ENCODE measurements at places on chromosomes 1 and 21. TPM values are rescaled to one million over a fixed set of nuclear protein-coding genes. Genes with fewer than 3 reads are reported as not detected.

DNA sequence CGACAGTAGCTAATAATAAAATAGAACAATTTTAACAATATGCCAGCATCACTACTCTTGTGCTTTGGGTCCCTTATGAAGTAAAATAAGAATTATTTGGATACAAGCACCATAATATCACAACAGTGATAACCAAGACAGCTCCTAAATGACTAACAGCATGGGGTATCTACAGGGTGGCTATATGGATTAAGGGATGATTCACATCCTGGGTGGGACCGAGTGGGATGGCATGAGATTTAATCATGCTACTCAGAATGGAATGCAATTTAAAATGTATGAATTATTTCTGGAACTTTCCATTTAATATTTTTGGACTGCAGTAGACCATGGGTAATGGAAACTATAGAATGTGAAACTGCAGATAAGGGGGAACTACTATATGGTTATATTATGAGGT is 28.1 kb upstream of the B3GALNT2 start:
- H3K27me3 ChIP-seq, result no peaks in the 10 kb centered on the region
- no peak overlapping the region for H3K27ac ChIP-seq
- no peak overlapping the region for H3K4me3 ChIP-seq
- peak; percentile 60 for DNase-seq
- H3K36me3 ChIP-seq, result no peaks in the 10 kb centered on the region

GRCh38 chr1:65310078-65310587 is 790 bp downstream of the DNAJC6 start:
- H3K27me3 ChIP-seq, result peaks cover 10% of the 10 kb centered on the region
- H3K4me3 ChIP-seq, result peak overlapping the region; percentile 46
- H3K4me1 ChIP-seq, result no peaks in the 10 kb centered on the region
- H3K36me3 ChIP-seq, result no peaks in the 10 kb centered on the region
- DNase-seq, result no peak

- H3K27ac ChIP-seq, result peak overlapping the region; percentile 100
- DNase-seq, result no peak
- peaks cover 47% of the 10 kb centered on the region for H3K4me1 ChIP-seq
- H3K36me3 ChIP-seq, result no peaks in the 10 kb centered on the region
- H3K4me3 ChIP-seq, result no peak overlapping the region
These were observed 5.2 kb upstream of the MEF2D start for GRCh38 chr1:156505679-156506298.

GRCh38 chr1:161033751-161034150 is 5.0 kb downstream of the TSTD1 start:
- no peaks in the 10 kb centered on the region for H3K27me3 ChIP-seq
- peaks cover 4% of the 10 kb centered on the region for H3K36me3 ChIP-seq
- no peak overlapping the region for H3K27ac ChIP-seq
- H3K4me1 ChIP-seq, result no peaks in the 10 kb centered on the region

- no peaks in the 10 kb centered on the region for H3K4me1 ChIP-seq
- no peaks in the 10 kb centered on the region for H3K36me3 ChIP-seq
- H3K4me3 ChIP-seq, result no peak overlapping the region
- no peak overlapping the region for H3K27ac ChIP-seq
- H3K27me3 ChIP-seq, result peaks cover 2% of the 10 kb centered on the region
- DNase-seq, result no peak
These were observed 7.0 kb upstream of the LPAR3 start for GRCh38 chr1:84899969-84900368.

GRCh38 chr1:193448682-193449461 is 262.5 kb upstream of the B3GALT2 start:
- H3K27ac ChIP-seq, result no peak overlapping the region
- no peaks in the 10 kb centered on the region for H3K27me3 ChIP-seq
- no peak overlapping the region for H3K4me3 ChIP-seq
- no peaks in the 10 kb centered on the region for H3K4me1 ChIP-seq

DNA sequence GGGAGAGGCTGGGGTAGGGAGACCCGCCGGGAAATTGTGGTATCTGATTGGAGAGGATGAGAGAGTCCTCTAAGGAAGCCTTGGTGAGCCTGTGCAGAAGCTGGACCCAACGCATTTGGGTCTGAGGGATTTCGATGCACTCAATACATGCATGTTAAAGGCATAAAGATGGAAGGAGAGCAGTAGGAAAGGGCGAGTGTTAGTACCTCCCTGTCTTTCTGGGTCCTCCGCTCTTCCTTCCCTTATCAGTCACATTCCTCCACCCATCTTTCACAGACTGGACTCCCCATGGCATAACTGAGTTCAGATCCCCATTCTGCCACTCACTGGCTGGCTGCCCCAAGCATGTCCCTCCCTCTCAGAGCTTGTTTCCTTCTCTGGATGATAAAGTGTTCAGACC is 7.3 kb downstream of the RGS16 start:
- H3K27me3 ChIP-seq, result peaks cover 7% of the 10 kb centered on the region
- no peaks in the 10 kb centered on the region for H3K36me3 ChIP-seq
- H3K4me1 ChIP-seq, result no peaks in the 10 kb centered on the region
- no peak for DNase-seq
- H3K27ac ChIP-seq, result no peak overlapping the region
- H3K4me3 ChIP-seq, result no peak overlapping the region

- H3K4me1 ChIP-seq, result peaks cover 2% of the 10 kb centered on the region
- H3K27ac ChIP-seq, result no peak overlapping the region
- no peak for DNase-seq
- peaks cover 2% of the 10 kb centered on the region for H3K27me3 ChIP-seq
- peak overlapping the region; percentile 68 for H3K4me3 ChIP-seq
These were observed 782 bp downstream of the PCAT6 start for GRCh38 chr1:202811296-202812175.

CDCA8 gene
- total RNA-seq, result 0.26 TPM

SPRR2G gene
- not detected for total RNA-seq

ROR1 gene
- total RNA-seq, result 10.8 TPM

KLHDC7A gene
- not detected for total RNA-seq

HNRNPCL4 gene
- not detected for total RNA-seq

CEP350 gene
- 101 TPM for total RNA-seq

Measured in fibroblast of lung (primary cell).